ENCODE measurements at places on chromosomes 5 and 9.

GRCh38 chr5:177306674-177307543, 3.3 kb downstream of the PRELID1 start:
- DNase-seq, result no peak

DNA sequence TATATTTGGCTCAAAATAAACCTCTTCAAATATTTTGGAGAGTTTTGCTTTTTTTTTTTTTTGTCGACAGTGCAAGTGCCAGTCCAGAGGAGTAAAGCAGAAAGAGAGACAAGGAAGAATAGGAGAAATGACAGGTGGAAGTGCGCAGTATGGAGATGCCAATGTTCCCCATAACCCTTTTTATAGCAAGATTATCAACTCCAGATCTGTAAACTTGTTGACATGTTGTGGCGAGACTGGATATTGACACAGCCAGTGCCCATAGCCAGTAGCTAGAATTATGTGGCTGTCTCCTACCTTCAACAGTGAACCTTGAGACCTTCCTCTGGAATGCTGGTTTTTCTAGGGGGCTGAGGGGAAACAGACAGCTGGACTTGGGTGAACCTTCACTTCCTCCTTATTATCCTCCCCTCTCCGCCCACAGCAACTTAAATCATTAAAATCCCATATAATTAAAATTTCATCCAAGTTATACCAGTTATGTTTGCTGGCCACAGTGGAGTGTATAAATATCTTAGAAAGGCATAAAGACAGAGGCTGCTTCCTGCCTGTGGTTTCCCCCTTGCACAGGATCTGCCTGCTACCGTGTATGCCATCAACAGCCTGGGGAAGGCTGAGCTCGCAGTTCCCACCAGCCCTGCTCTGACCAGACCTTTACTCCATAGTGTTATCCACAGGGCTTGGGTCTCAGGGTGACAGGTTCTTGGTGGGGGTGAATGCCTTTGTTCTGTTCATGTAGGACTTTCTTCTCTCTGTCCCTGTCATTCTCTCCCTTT, 112.3 kb upstream of the ANKH start:
- no peak for DNase-seq

- DNase-seq, result no peak
Measured at GRCh38 chr5:82519558-82519957, 241.4 kb upstream of the RPS23 start.

DNA sequence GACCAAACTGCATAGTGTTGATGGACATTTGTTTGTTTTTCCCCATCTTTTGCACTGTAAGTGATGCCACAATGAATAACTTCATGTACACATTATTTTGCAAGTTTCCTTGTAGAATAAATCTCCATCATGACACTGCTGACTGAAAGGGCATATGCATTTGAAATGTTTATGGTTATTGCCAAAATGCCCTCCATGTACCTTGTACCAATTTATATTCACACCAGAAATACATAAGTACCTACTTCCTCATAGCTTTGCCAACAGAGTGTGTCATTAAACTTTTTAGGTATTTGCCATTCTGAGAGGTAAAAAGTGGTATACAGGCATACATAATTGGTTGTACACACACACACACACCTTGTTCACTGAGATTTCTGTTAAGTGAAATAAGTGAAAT, 361.0 kb upstream of the PCSK5 start:
- DNase-seq, result no peak

GRCh38 chr9:127264462-127265219, at the start of gene GARNL3:
Gene GARNL3 (plus strand): TSS chr9:127264774. CDS start chr9:127264878, 104 bp downstream.
- no peak for DNase-seq

GRCh38 chr5:118988866-118989180, 476 bp upstream of the DTWD2 start:
- DNase-seq, result no peak

DNA sequence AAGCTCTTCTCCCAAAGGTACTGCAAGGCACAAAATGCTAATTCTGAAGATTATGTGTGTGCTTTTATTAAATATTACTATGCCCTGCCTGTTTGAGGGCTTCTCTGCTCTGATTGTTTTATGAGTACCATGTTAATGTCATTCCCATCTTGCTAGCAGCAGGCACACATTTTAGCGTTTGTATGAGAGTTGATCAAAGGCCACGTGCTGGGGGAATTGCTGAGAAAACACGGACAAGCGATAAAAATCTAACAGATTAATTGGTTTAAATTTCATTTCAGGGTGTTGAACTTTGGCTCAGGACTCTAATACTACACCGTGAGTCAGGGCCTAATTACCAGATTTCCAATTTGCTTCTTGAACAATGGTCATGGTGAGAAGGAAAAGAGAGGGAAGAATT, 298.4 kb downstream of the EBF1 start:
- no peak for DNase-seq

DNA sequence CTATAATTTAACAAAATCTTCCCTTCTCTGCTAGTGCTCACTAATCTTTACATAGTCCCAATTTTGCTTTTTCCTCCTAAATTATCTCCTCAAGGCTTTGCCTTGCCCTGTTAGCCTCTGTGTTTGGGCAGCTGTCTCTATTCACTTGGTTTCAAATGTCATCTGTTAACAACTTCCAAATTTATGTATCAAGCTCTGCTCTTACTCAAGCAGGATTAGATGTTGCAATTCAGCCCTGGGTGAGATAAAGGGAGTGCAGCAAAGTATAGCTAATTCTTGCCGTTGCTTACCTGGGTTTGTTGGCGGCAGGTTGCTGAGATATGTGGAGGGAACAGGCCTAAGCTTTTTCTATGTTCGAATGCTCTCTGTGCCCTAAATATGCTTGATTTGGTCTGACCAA, 483.8 kb downstream of the DMAC1 start:
- no peak for DNase-seq

GRCh38 chr5:3709068-3709716, 113.6 kb downstream of the IRX1 start:
- DNase-seq, result no peak

Data from omental fat pad (tissue), 4 donors.